ENCODE measurements at places on chromosomes 16 and 17.

DNA sequence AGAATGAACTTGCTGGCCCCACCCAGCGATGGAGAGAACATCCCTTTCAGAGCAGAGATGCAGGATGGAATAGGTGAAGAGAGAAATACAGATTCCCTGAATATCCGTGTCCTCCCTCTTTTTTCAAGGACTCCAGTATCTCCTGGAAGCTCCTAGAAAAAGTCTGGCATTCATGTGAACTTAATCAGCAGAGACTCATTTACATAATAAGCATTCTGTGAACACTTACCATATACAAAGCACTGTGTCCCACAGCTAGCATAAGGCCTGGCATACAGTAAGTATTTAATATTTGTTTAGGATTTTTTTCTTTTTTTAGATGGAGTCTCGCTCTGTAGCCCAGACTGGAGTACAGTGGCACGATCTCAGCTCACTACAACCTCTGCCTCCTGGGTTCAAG is 208.5 kb upstream of the RPL38 start:
- no peak overlapping the region for H3K27ac ChIP-seq
- no peaks in the 10 kb centered on the region for H3K36me3 ChIP-seq
- H3K4me3 ChIP-seq, result no peak overlapping the region
- no peaks in the 10 kb centered on the region for H3K27me3 ChIP-seq
- no peaks in the 10 kb centered on the region for H3K4me1 ChIP-seq

GRCh38 chr16:23160574-23160973 is 11.3 kb upstream of the USP31 start:
- no peaks in the 10 kb centered on the region for H3K27me3 ChIP-seq
- no peak overlapping the region for H3K27ac ChIP-seq
- no peaks in the 10 kb centered on the region for H3K36me3 ChIP-seq
- DNase-seq, result no peak
- H3K4me3 ChIP-seq, result no peak overlapping the region

- DNase-seq, result no peak
- H3K27ac ChIP-seq, result peak overlapping the region; percentile 84
- H3K4me3 ChIP-seq, result no peak overlapping the region
- H3K27me3 ChIP-seq, result no peaks in the 10 kb centered on the region
Measured at GRCh38 chr16:85207357-85207921, 95.2 kb upstream of the CIBAR2 start.

DNA sequence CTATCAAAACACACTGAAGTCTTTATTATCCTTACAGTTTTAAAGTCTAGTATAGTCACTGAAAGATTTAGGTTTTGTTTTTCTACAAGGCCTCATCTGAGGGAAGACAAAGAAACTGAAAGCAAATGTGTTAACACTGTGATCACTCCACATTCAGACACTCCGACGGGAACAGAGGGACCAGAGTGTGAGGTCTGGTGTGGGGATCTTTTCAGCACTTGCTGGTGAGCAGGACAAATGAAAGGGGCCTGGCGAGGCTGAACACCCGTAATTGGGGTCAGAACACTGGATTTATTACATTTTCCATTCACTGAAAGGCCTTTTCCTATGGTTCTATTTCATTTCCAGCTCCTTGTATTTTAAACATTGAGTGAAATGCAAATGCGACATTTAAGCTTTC is 910.5 kb downstream of the CDH11 start:
- H3K4me3 ChIP-seq, result no peak overlapping the region
- no peak for DNase-seq
- H3K36me3 ChIP-seq, result no peaks in the 10 kb centered on the region
- no peaks in the 10 kb centered on the region for H3K27me3 ChIP-seq

- no peak overlapping the region for H3K27ac ChIP-seq
- no peak for DNase-seq
- H3K4me3 ChIP-seq, result no peak overlapping the region
- H3K27me3 ChIP-seq, result no peaks in the 10 kb centered on the region
Measured at GRCh38 chr17:73142872-73143381, 21.9 kb upstream of the SSTR2 start.

GRCh38 chr16:69131167-69131838 is 1.1 kb downstream of the CHTF8 start:
- peaks cover 5% of the 10 kb centered on the region for H3K36me3 ChIP-seq
- peaks cover 36% of the 10 kb centered on the region for H3K4me1 ChIP-seq
- peak overlapping the region; percentile 92 for H3K27ac ChIP-seq
- peak overlapping the region; percentile 95 for H3K4me3 ChIP-seq
- H3K27me3 ChIP-seq, result no peaks in the 10 kb centered on the region
- no peak for DNase-seq

DNA sequence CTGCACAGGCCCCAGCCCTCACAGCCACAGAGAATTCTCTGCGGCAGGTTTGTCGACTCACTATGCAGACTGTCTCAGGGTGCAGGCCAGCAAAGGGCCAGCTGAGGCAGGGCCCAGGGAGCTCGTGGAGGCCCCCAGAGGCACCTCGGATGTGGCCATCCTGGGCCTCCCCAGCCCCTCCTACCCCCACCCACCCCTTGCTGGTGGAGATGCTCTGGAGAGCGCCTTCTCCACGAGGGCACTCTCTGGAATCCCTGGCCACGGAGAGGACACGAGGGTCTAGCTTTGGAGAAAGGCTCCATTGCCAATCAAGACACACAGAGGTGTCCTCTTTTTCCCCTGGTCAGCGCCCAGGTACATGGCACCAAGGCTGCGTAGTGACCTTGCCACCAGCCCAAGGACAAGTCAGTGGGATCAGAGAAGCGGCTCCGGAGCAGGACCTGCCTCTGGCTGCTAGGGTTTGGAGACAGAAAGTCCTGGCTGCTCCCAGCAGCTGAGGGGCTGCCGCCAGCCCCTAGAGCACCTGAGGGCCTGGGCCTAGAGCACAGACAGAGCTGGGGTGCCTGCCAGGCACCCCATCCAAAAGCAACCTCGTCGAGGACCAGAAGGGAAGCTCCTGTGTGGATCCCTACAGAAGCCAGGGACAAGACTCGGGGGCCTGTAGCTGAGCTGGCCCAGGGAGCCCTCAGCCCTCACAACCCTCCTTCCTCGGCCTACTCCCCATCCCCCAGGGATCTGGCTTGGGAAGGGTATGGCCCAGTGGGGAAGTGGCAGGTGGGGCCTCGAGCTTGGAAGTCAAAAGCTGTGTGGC is 18.7 kb downstream of the ARL2BP start:
- H3K27me3 ChIP-seq, result no peaks in the 10 kb centered on the region
- no peak for DNase-seq
- H3K4me3 ChIP-seq, result no peak overlapping the region
- no peaks in the 10 kb centered on the region for H3K4me1 ChIP-seq
- H3K36me3 ChIP-seq, result no peaks in the 10 kb centered on the region
- no peak overlapping the region for H3K27ac ChIP-seq

DNA sequence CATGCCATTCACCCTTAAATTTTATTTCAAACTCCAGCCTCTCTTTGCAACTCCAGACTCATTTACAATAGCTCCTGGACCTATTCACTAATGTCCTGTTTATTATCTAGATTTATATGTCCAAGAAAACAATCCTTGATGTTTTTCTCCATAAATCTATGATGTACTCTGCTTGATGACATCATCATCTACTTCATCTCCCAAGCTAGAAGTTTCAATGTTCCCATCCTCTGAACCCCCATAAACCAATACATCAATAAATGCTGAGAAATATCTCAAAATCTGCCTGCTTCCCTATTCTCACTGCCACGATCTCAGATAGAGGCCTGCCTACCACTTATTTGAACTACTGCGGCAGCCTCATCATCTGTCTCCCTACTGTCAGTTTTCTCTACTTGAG is 4.2 kb downstream of the CEP112 start:
- no peak overlapping the region for H3K27ac ChIP-seq
- H3K4me1 ChIP-seq, result peaks cover 20% of the 10 kb centered on the region
- no peaks in the 10 kb centered on the region for H3K36me3 ChIP-seq

DNA sequence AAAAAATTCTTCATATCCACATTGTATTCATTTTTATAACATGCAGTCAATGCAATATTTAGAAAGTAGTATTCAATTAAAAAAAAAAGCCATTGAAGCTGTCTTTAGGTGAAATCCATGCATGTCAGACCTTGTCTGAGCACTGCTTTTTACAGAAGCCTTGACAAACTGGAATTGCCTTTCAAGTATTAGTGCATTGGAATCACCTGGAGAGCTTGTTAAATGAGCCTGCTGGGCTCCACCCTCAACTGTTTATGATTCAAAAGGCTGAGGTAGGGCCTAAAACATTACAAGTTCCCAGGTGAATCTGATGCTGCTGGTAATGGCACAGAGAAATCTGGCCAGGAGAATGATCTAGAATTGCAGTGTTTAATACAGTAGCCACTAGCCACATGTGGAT is 85.8 kb downstream of the HIC1 start:
- no peaks in the 10 kb centered on the region for H3K36me3 ChIP-seq
- DNase-seq, result no peak
- H3K4me1 ChIP-seq, result peaks cover 20% of the 10 kb centered on the region

GRCh38 chr16:13153696-13154095 is 252.3 kb downstream of the SHISA9 start:
- no peaks in the 10 kb centered on the region for H3K36me3 ChIP-seq
- no peaks in the 10 kb centered on the region for H3K27me3 ChIP-seq
- H3K27ac ChIP-seq, result no peak overlapping the region
- no peak for DNase-seq
- H3K4me1 ChIP-seq, result no peaks in the 10 kb centered on the region

DNA sequence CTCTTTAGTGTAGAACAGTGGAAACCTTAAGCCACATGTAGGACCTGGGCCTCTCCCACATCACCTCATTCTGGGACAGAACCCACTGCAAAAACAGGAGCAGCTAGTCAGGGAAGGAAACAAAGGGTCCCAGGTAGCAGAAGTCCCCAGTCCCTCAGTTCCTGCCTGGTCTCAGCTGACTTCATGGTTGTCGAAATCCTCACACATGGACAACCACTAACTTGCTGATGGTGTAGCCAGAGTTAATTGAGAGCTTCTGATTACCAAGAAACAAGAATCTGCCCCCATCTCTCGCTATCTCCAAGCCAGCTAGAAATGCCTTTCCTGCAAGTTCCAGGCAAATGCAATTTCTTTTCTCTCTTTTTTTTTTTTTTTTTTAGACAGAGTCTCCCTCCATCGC is 3.6 kb upstream of the ARL5C start:
- H3K4me1 ChIP-seq, result no peaks in the 10 kb centered on the region
- no peak overlapping the region for H3K4me3 ChIP-seq
- H3K36me3 ChIP-seq, result no peaks in the 10 kb centered on the region
- DNase-seq, result no peak
- H3K27me3 ChIP-seq, result no peaks in the 10 kb centered on the region

DNA sequence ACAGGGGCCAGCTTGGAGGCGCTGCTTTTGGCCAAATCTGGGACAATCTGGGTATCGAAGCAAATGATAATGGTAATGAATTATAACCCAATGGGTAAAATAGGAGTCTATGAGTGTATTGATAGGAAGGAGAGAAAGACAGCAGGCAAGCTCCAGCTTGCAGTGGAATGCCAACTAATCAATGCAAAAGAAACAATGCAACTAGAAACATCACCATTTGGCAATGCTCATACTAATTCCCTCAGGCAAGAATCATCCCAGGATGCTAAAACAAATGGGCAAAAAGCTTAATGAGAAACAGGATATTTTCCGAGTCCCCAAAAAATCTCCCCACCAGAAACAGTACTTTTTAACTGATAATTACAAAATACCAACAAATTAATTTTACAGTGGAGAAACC is 64.7 kb downstream of the ADCY9 start:
- no peak for DNase-seq
- H3K27ac ChIP-seq, result peak overlapping the region; percentile 90
- no peak overlapping the region for H3K4me3 ChIP-seq
- no peaks in the 10 kb centered on the region for H3K4me1 ChIP-seq

- no peaks in the 10 kb centered on the region for H3K36me3 ChIP-seq
- DNase-seq, result no peak
- peaks cover 34% of the 10 kb centered on the region for H3K4me1 ChIP-seq
Measured at GRCh38 chr16:84532855-84533486, 28.5 kb upstream of the MEAK7 start.

DNA sequence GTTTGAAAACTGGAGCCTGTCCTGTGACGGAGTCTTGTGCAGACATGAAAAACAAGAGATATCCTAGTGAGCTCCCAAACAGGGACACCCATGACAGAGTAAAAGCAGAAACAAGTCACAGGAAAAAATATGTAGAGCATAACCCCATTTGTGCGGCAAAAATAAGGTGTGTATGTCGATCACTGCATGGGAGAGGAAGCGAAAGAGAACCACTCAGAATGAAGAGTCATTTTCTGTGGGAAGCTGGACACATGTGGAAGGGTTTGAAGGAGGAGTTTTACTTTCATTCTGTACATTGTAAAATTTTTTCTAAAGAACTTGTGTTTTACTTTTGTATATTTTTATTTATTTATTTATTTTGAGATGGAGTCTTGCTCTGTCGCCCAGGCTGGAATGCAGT is 72.1 kb downstream of the JPH3 start:
- no peak for DNase-seq
- no peaks in the 10 kb centered on the region for H3K36me3 ChIP-seq
- H3K27me3 ChIP-seq, result no peaks in the 10 kb centered on the region

GRCh38 chr16:81405702-81406113 is 38.9 kb upstream of the CMIP start:
- no peaks in the 10 kb centered on the region for H3K36me3 ChIP-seq
- no peaks in the 10 kb centered on the region for H3K27me3 ChIP-seq
- H3K27ac ChIP-seq, result no peak overlapping the region

- H3K36me3 ChIP-seq, result no peaks in the 10 kb centered on the region
- no peaks in the 10 kb centered on the region for H3K27me3 ChIP-seq
- DNase-seq, result no peak
Measured at GRCh38 chr16:47887496-47887895, 268.3 kb downstream of the ABCC12 start.

- no peaks in the 10 kb centered on the region for H3K36me3 ChIP-seq
- H3K27ac ChIP-seq, result no peak overlapping the region
- no peaks in the 10 kb centered on the region for H3K27me3 ChIP-seq
- no peak for DNase-seq
- peaks cover 34% of the 10 kb centered on the region for H3K4me1 ChIP-seq
- no peak overlapping the region for H3K4me3 ChIP-seq
Measured at GRCh38 chr17:3956983-3957382, 7.3 kb downstream of the ATP2A3 start.

DNA sequence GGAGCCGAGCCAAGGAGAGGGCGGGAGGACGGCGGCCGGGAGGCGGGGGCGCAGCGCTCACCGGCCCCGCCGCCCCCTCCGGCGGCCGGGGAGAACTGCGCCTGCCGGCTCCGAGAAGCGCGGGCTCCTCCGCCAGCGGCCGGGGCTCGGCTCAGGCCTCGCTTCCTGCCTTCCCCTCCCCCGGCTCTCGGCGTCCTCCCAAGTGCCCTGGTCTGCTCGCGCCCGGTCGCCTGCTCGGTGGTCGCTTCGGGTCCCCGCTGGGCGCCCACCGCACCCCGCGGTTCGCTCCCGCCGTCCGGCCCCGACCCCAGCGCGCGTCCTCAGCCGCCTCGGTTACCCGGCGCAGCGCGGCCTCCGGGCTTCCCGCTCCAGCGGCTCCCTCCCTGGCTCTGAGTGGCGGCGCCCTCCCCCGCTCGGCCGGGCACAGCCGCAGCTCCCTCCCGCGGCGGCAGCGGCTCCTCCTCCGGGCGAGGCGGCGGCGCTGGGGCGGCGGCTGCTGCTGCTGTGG is 313 bp downstream of the UBTF start:
- peaks cover 43% of the 10 kb centered on the region for H3K4me1 ChIP-seq
- H3K27me3 ChIP-seq, result no peaks in the 10 kb centered on the region
- peak overlapping the region; percentile 98 for H3K27ac ChIP-seq
- H3K4me3 ChIP-seq, result peak overlapping the region; percentile 92
- H3K36me3 ChIP-seq, result peaks cover 29% of the 10 kb centered on the region

- H3K36me3 ChIP-seq, result no peaks in the 10 kb centered on the region
- no peaks in the 10 kb centered on the region for H3K4me1 ChIP-seq
- no peaks in the 10 kb centered on the region for H3K27me3 ChIP-seq
- no peak for DNase-seq
- H3K4me3 ChIP-seq, result no peak overlapping the region
- no peak overlapping the region for H3K27ac ChIP-seq
Measured at GRCh38 chr16:80731915-80732314, 72.5 kb downstream of the CDYL2 start.

GRCh38 chr16:88541831-88542616 is 28.2 kb upstream of the ZC3H18 start:
- no peaks in the 10 kb centered on the region for H3K36me3 ChIP-seq
- peaks cover 8% of the 10 kb centered on the region for H3K27me3 ChIP-seq
- H3K4me1 ChIP-seq, result no peaks in the 10 kb centered on the region
- no peak for DNase-seq
